Mucosa of descending colon (tissue), 3 donors: ENCODE measurements at places on chromosomes 3 and 15. TPM values are rescaled to one million over a fixed set of nuclear protein-coding genes. Genes with fewer than 3 reads are reported as not detected.

DNA sequence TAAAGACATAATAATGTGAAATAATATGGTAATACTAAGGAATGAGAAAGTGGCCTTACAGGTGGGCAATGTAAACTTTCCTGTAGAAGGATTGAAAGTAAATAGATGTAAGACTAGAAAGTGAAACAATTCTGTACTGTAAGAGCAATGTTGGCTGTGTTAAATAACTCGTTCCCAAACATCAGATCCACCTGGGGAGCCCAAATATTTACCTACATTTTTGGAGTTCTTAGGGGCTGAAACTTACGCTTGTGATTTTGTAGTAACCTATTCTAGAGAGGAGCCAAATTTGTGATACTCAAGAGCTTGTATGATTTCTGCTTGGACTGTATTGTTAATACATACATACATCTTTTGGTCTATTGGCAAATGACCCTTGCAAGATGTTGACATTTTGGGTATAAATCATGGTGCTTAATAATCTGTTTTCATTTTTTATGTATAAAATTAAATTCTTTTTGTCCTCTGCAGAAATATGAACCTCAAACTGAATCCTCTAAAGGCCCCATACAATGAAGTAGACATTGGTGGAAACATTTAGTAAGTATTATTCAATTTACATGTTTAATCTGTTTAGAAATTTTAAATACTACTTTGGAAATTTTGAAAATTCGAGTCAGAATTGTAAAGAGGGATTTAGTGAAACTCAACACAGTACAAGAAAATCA, 8.5 kb upstream of the CHD2 start:
- DNase-seq: no peak

DNA sequence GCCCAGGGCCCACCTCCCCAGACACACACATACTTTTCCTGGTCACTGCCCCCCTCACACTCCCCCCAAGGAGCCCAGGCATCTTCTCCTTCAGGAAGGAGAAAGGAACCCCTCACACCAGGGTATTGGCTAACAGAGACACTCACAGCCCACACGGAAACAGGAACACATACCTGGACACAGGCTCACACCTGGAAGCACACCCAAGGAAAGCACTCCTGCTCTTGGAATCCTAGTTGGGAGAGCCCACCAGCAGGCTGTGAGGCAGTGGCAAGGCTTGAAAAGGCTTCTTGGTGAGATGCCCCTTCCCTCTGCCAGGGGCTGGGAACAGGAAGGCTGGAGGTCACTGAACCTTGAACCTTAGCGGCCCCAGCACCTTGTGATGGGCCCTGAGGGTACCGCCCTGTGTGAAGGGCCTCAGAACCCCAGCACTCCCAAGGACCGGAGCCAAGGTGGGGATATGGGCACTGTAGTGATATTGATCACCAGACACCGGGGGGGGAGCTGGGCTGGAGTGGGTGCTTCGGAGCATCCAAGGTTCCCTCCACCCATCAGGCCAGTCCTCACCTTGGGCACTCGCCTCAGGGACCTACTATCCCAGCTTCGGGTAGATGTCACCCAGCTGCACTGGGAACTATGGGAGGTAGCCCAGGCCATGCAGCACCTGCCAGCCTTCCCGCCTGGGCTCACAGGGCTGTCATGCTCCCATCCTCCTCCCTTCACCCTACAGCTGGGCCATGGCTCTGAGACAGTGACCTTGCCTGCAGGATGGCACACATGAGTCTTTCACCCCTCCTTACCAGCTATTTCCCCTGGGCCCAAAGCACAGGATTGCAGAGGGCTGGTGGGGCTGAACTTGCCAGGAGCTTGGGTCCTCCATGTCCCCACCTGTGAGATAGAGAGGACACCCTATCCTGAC, 16.4 kb downstream of the MYL3 start:
- DNase-seq: no peak

GRCh38 chr3:69051756-69052471, at the start of gene TMF1:
Gene TMF1, minus strand, starts transcription at chr3:69052333. Its CDS starts 247 bp downstream, at chr3:69052086.
- DNase-seq: peak; percentile 96

Gene MRAS
- 4.6 TPM for total RNA-seq

Gene CP
- 5.7 TPM for total RNA-seq

DNA sequence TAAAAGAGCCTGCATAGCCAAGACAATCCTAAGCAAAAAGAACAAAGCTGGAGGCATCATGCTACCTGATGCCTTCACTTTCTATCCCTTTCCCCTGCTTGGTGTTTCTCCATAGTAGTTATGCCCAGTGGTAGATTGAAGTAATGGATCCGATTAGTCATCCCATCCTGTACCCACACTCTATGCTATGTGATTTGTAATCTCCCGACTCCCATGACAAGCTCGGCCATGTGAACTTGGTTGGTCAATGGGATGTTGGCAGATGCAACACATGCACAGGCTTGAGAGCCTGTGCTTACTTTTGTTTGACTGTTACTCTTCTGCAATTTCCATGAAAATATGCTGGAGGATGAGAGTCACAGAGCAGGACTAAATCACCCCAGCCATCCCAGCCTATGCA, 334.9 kb upstream of the DPH6 start:
- no peak for DNase-seq

Gene SLC27A2
- total RNA-seq: 27.8 TPM

Gene GFM1
- total RNA-seq: 42.8 TPM
